D341Med (cell line): ENCODE measurements at places on chromosomes 2 and 18.

DNA sequence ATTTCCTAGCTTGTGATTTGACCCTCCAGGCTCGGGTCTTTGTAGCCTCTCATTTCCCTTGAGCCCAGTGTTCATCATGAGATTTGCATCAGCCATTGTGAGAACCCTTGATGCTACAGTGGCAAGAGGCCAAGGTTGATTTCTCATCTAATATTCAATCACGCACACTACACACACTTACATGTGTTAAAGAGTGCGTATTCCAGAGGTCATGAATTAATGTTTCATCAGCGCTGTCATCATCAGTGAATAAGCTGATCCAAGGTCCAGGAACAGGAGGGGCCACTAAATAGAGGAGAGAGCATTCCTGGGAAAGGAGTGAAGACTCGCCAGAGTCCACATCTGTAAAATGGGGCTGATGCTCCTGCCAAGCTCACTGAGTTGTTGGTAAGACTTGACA lies 276.1 kb upstream of the SIX2 start:
- DNase-seq: no peak

- DNase-seq: no peak
Measured at GRCh38 chr2:29495536-29496060, 380.4 kb downstream of the CLIP4 start.

DNA sequence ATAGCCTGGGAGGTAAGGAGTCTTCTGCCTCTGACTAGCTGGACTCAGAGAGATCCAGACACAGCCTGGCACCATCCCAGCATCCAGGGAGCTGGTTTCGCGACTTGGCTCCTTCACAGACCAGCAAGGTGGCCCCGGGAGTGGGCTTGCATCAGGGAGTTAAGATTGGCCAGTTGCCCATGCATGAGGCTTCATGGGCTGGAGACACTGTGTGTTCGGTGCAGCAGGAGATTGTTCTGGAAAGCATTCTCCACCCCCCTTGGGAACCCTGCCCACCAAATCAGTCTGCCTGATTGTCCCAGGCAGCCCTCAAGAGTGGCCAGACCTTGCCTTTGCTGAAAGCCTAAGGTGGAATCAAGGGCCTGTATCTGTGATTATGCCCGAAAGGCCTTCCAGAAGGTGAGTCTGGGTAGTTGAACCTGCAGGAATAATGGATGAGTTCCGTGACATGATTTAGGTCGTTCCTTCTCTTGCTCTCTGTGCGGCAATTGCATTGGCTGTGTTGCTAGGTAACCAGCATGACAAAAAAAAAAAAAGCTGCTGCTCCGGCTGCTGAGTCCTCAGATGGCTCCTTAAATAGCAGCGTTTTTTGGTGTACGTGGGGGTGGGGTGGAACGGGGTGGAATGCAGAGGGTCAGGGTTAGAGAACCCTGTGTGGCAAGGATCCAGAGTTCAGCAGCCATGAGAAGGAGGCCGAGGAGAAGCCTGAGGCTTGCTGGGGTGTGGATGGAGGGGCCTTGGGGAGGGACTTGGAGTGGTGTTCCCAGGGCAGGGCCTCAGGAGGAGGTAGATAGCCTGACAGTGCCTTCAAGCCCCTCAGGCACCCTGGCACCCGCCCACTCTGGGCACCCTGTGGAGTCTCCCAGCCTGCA lies 93.0 kb upstream of the MCFD2 start:
- DNase-seq: no peak

- no peak for DNase-seq
Measured at GRCh38 chr2:218067523-218067922, 1.5 kb upstream of the RUFY4 start.

GRCh38 chr2:223123855-223124610 lies 72.0 kb downstream of the KCNE4 start:
- no peak for DNase-seq

GRCh38 chr2:66536997-66537396 lies 102.1 kb downstream of the MEIS1 start:
- peak; percentile 70 for DNase-seq

DNA sequence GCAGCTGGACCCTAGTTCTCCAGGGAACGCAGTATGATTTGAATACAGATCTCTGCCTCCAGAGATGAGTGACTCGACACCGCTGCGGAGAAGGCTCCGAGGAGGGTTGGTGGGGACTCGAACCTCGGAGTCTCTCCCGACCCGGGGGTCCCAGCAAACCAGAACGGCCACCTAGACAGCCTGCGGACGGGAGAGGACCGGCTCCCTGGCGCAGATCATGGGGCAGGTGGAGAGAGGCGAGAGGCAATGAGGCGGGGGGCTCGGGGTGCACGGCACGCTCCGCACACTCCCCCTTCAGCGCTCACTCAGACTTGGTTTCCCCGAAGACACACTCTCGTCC lies 12.6 kb downstream of the DYSF start:
- DNase-seq: no peak

- no peak for DNase-seq
Measured at GRCh38 chr2:202486351-202486750, 110.2 kb downstream of the BMPR2 start.

- no peak for DNase-seq
Measured at GRCh38 chr2:203619267-203619878, 84.3 kb upstream of the RAPH1 start.
